Activated T-helper 1 cell treated with Interleukin-2 at 50 U/mL for 16 hours (primary cell): ENCODE measurements at places on chromosomes 1 and 21.

DNA sequence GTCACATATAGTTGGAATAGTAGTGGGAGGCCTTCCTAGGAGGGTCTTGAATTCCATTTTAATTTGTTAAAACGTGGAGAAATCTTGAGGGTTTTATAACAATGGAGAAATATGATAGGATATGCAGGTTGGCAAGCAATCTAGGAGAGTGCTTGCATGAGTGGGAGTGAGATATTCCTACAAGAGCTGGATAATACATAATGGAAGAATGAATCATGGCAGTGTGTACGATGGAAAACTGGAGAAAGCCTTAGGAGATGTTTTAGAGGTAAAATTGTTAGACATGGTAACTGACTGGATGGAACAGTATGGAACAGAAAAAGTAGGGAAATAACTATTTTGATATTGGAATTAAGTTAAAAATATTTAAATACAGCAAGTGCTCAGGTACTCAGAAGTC lies 352.4 kb downstream of the PTBP2 start:
- no peak for DNase-seq

GRCh38 chr1:94772845-94773244 lies 47.3 kb upstream of the SLC44A3 start:
- DNase-seq, result no peak

DNA sequence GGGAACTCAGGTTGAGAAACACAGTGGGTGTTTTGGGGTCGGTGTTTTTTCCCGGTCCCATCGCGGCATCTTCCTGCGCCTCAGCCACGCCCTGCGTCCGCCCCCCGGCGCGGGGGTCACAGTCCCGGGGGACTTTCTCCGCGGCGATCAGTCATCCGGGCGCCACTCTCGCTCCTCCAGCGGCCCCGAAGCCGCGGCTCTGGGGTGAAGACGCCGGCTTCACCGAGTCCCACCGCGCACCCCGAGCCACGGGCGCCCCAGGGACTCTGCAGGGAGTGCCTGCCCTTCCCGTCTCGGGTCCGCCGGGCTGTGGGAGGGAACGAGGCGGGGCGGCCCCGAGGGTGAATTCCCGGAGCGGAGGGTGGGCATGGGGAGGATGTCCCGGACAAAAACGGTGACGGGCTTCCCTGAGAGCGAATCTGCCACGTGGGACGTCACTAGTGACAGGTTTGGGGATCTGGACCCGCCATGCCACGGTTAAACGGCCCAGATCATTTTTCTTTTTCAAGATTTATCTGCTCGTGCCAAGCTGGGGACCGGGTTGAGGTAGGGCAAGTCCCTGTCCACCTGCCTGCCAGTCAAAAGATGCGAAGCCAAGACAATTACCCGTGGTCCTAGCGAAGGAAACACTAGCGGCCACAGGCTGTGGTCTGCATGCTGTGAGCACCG lies 717 bp upstream of the BATF3 start:
- DNase-seq, result peak; percentile 25

DNA sequence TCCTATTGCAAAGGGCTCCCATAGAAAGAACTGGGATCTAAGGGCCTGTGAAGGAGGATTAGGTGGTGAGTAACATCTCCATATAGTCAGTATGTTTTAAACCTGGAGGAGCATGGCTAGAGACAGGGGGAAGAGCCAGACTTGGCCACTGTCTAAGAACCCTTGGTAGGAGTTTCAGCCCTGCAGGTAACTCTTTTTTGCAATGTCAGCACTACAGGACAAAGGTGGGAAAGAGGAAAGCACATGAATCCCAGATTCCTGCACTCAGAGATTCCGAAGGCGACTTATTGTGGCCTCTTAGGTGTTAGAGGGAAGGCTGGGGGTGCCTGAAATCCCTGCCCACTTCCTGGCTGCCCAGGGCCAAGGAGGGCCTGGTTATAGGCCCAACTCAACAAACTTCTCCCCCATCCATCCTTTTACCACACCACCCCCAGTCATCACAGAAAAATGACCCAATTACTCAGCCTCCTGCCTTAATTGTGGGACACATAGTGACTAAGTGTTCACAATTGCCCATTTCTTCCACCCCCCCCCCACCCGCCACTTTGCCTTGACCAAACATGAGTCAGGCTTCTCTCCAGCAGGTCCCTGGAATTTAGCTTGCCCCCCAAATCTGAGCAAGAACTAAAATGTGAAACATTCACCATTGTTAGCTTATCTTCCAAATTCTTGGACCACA lies 1.9 kb upstream of the NTNG1 start:
- DNase-seq, result no peak

DNA sequence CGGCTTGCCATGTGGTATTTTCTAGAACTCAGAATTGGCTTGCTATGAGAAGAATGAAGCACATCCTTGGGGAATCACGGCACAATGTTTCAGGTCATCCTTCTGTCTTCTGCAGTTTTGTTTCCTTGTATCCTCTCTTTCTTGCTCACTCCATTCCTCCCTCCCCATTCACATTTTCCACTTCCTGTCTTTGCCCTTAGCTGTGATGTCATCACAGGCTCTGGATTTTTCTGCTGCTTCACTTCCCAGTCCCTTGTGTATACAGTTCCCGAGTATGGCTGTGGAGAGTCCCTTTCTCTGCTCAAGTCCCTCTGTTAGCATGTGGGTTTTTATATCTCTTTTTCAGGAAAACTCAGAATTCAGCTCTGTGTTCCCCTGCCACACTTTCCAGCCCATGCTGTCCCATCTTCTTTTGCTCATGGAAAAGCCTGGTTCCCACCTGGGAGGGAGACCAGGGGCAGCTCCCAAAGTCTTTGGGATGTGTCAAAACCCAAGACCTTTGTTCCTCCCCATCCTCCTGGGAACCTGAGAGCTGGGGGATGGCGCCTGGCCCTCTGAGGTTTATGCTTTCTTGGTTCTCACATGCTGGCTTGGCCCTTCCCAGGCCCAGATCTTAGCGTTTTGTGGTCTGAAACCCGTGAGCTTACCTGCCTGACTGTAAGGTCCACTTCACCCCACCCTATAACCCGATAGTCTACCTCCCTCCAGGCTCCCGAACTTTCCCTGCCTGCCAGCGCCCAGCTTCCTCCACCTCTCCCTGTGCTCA lies 4.8 kb upstream of the RGS16 start:
- no peak for DNase-seq

GRCh38 chr1:203175237-203175826 lies at the start of gene MYBPH:
Gene MYBPH (minus strand): TSS chr1:203175826. CDS start chr1:203175755, 71 bp downstream.
- DNase-seq, result no peak
